ENCODE measurements at places on chromosomes 6 and 20. TPM values are rescaled to one million over a fixed set of nuclear protein-coding genes. Genes with fewer than 3 reads are reported as not detected.

The EFCAB8 gene
- not detected for total RNA-seq

The PKIB gene
- 0.64 TPM for total RNA-seq

The OVOL2 gene
- not detected for total RNA-seq

The SLC26A8 gene
- not detected for total RNA-seq

The KIF6 gene
- total RNA-seq, result not detected

The RSPH9 gene
- total RNA-seq, result not detected

The TFAP2C gene
- not detected for total RNA-seq

The SAMD3 gene
- not detected for total RNA-seq

The SMIM8 gene
- 4.7 TPM for total RNA-seq

The SLC22A23 gene
- 17.3 TPM for total RNA-seq

The TNFRSF21 gene
- 3.5 TPM for total RNA-seq

The AIF1 gene
- 4.3 TPM for total RNA-seq

The KIF25 gene
- total RNA-seq, result 0.16 TPM

The PI16 gene
- 0.87 TPM for total RNA-seq

The DEFB124 gene
- not detected for total RNA-seq

DNA sequence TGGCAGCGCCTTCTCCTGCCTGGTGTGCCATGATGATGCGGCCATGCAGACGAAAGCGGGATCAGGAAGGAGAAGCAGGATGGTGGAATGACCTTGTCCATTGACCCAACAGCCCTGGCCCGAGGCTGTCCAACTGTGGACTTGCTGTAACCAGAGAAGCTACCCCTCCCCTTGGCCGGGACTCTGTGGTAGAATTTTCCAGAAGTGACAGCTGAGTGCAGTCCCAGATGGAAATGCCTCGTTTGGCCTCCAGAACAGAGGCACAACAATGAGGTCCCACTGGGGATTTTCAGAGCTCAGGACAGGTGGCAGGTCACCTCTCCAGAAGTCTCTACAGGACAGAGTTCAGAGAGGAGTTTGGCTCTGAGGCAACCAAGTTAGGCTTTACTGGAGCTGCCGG, 299.2 kb upstream of the CDH4 start:
- no peak overlapping the region for H3K27ac ChIP-seq
- H3K36me3 ChIP-seq, result no peaks in the 10 kb centered on the region
- DNase-seq, result no peak
- no peak overlapping the region for H3K4me3 ChIP-seq
- no peaks in the 10 kb centered on the region for H3K27me3 ChIP-seq
- no peaks in the 10 kb centered on the region for H3K4me1 ChIP-seq

DNA sequence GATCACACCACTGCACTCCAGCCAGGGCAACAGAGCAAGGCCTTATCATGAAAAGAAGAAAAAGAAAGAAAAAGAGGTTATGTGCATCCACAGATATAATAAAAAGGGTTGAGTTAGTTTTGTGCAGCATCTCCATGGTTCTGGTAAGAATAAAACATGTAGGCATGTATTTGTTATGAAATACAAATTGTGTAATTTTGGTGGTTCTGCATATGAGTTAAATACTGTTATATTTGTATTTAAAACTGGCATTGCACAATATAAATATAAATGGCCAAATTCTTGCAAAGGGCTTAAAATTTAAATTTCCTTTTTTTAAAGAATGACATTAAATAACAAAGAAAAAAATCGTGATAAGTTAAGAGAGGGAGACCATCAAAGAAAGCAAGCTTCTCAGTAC, 159.1 kb upstream of the PREP start:
- no peak overlapping the region for H3K4me3 ChIP-seq
- no peaks in the 10 kb centered on the region for H3K4me1 ChIP-seq
- no peaks in the 10 kb centered on the region for H3K36me3 ChIP-seq
- DNase-seq, result no peak
- no peaks in the 10 kb centered on the region for H3K27me3 ChIP-seq
- no peak overlapping the region for H3K27ac ChIP-seq

GRCh38 chr6:144006736-144007477, 1.2 kb downstream of the PLAGL1 start:
- H3K4me1 ChIP-seq, result no peaks in the 10 kb centered on the region
- DNase-seq, result no peak
- no peaks in the 10 kb centered on the region for H3K36me3 ChIP-seq
- peak overlapping the region; percentile 53 for H3K4me3 ChIP-seq

DNA sequence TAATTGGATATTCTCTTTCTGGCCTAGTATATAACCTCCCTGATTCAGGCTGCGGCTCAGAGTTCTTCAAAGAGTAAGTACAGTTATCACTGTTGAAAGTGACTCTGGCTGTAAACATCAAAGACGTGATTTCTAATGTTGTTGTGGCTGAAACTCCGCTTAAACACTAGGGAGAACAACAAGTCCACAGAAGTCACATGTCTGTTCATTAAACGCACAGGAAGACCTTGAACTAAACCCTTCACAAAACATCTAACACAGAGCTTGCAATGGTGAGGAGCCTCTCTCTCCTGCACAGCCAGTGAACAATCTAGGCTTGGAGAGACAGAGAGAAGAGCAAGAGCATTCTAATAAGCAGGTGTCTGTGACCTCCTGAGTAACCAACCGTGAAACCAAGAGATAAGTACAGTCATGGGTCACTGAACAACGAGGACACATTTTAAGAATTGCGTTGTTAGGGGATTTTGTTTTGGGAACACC, 249.3 kb downstream of the PRKN start:
- H3K27me3 ChIP-seq, result no peaks in the 10 kb centered on the region
- no peak overlapping the region for H3K27ac ChIP-seq
- no peak for DNase-seq
- no peaks in the 10 kb centered on the region for H3K36me3 ChIP-seq
- no peaks in the 10 kb centered on the region for H3K4me1 ChIP-seq

- no peak overlapping the region for H3K27ac ChIP-seq
- no peaks in the 10 kb centered on the region for H3K27me3 ChIP-seq
- no peaks in the 10 kb centered on the region for H3K4me1 ChIP-seq
- no peak overlapping the region for H3K4me3 ChIP-seq
- no peaks in the 10 kb centered on the region for H3K36me3 ChIP-seq
Observed at GRCh38 chr6:16403831-16404230, 165.4 kb downstream of the GMPR start.

- no peaks in the 10 kb centered on the region for H3K36me3 ChIP-seq
- H3K4me1 ChIP-seq, result no peaks in the 10 kb centered on the region
- no peak overlapping the region for H3K27ac ChIP-seq
- H3K4me3 ChIP-seq, result no peak overlapping the region
- H3K27me3 ChIP-seq, result no peaks in the 10 kb centered on the region
- no peak for DNase-seq
Observed at GRCh38 chr6:20013066-20013861, 176.1 kb downstream of the ID4 start.

GRCh38 chr20:13382786-13383185, 161.7 kb downstream of the ISM1 start:
- no peak for DNase-seq
- no peaks in the 10 kb centered on the region for H3K27me3 ChIP-seq
- H3K4me1 ChIP-seq, result no peaks in the 10 kb centered on the region

- no peak overlapping the region for H3K4me3 ChIP-seq
- H3K4me1 ChIP-seq, result no peaks in the 10 kb centered on the region
- H3K27ac ChIP-seq, result no peak overlapping the region
- DNase-seq, result no peak
- no peaks in the 10 kb centered on the region for H3K27me3 ChIP-seq
Observed at GRCh38 chr20:18722371-18722770, 91.2 kb upstream of the SCP2D1 start.

GRCh38 chr6:45722876-45723275, 292.8 kb downstream of the CLIC5 start:
- H3K27ac ChIP-seq, result no peak overlapping the region
- DNase-seq, result no peak
- H3K36me3 ChIP-seq, result no peaks in the 10 kb centered on the region
- no peaks in the 10 kb centered on the region for H3K27me3 ChIP-seq

DNA sequence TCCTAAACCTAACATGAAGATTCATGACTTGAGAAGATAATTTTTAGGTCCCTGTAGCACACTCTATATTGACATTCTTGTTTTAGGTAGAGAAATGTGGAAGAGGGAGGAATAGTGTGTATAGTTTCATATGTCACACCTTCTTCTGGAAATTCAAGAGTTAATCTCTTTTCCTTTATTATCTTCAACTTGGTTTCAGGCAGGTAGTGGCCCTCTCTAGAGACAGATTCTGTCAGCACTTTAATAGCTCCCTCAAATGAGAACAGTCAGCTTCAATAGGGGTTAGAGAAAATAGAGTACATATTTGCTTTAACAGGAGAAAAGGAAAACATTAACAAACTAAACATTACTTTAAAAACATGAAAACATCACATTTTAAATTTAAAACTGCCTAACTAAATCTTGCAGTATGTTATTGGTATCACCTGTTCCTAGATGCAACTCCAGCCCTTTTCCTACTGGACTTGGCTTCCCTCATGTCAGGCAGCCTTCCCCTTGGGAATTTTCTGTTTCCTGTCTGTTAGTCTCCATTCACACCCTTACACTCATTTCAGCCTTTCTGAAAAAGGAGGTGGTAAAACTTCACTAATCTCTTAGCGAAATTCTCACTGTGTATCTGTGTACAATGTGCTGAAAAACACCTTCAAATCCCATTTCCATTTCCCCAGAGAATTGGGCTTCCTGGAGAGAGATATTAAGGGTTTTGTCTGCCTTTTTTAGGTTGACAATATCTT, 192.3 kb upstream of the RNF217 start:
- H3K27ac ChIP-seq, result no peak overlapping the region
- no peaks in the 10 kb centered on the region for H3K36me3 ChIP-seq
- no peak overlapping the region for H3K4me3 ChIP-seq
- no peak for DNase-seq
- H3K4me1 ChIP-seq, result no peaks in the 10 kb centered on the region
- no peaks in the 10 kb centered on the region for H3K27me3 ChIP-seq

- H3K4me1 ChIP-seq, result peaks cover 43% of the 10 kb centered on the region
- DNase-seq, result no peak
- peak overlapping the region; percentile 33 for H3K27ac ChIP-seq
- H3K36me3 ChIP-seq, result no peaks in the 10 kb centered on the region
- H3K4me3 ChIP-seq, result no peak overlapping the region
Observed at GRCh38 chr6:13457577-13457976, 29.8 kb downstream of the GFOD1 start.

DNA sequence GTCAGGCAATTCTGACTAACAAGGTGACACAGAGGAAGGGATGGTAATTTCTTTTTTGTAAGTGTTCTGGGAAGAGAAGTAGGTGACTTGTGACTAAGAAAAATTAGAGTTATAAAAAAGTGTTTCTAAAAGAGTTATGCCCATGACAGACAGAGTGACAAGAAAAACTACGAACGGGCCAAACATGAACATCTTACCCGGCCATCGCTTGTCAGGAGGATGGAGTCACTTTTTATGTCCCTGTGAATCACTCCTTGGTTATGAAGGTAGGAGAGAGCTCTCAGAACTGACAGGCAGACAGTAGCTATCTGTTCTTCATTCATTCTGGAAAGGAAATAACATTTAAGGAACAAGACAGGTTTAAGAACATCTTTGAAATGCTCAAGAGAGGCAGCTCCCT, 43.0 kb downstream of the LAMP5 start:
- no peak overlapping the region for H3K27ac ChIP-seq
- no peak for DNase-seq
- H3K27me3 ChIP-seq, result no peaks in the 10 kb centered on the region
- H3K4me1 ChIP-seq, result no peaks in the 10 kb centered on the region

DNA sequence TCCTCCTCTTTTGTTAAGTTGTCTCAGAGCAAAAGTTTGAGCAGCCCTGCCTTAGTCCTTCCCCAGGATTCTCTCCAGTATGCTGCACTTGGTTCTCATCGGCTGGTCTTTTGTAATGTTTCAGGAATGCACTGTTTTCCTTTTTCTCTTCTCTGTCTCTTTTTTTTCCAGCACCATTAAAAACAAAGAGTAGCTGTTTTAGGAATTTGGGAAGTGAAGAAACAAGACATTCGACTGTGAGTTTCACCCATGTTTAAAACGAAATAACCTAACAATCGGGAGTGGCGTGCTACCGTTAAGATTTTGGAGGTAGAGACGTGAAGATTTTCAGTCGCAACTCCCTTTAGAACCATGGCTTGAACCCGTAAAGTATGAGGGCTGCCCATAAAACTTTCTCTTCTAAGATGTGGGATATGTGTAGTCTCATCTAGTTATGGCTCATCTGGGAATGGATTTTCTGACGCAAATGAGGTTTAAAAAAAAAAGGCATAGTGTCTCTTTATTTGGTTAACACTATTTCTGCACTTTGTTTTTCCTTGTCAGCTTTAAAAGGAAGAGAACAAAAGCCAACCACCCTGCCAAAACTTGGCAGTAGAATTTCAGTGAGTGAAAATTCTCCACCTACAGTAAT, 35.9 kb upstream of the RAB23 start:
- H3K36me3 ChIP-seq, result no peaks in the 10 kb centered on the region
- peaks cover 10% of the 10 kb centered on the region for H3K4me1 ChIP-seq
- H3K27ac ChIP-seq, result peak overlapping the region; percentile 65
- H3K27me3 ChIP-seq, result no peaks in the 10 kb centered on the region

DNA sequence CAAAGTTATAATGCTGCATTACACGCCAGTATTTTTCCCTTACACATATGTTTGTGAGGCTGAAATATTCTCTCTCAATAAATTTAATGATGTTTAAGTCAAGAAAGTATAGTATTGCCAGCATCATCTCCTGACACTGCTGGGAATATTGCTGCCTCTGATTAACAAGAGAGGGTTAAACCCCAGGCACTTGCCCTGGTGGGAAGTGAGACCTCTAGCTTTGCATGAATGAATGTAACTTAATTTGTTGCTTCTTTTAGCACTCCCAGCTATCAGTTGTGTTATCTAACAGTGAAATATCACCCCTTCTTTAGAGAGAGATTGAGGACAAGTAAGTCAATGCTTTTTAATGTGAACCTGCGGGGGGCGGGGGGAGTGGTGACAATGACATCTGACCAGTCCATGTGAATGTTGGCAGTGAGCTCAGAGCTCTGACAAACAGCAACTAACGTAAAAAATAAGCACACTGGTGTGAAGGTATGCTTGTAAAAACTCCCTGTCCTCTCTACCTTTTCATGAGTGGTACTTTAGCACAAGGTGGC, 9.8 kb downstream of the FOXA2 start:
- no peaks in the 10 kb centered on the region for H3K36me3 ChIP-seq
- H3K4me1 ChIP-seq, result peaks cover 5% of the 10 kb centered on the region
- no peak for DNase-seq
- H3K27ac ChIP-seq, result no peak overlapping the region

- H3K4me3 ChIP-seq, result no peak overlapping the region
- H3K36me3 ChIP-seq, result no peaks in the 10 kb centered on the region
- no peaks in the 10 kb centered on the region for H3K4me1 ChIP-seq
Observed at GRCh38 chr6:106959985-106960384, 14.5 kb downstream of the CD24 start.

DNA sequence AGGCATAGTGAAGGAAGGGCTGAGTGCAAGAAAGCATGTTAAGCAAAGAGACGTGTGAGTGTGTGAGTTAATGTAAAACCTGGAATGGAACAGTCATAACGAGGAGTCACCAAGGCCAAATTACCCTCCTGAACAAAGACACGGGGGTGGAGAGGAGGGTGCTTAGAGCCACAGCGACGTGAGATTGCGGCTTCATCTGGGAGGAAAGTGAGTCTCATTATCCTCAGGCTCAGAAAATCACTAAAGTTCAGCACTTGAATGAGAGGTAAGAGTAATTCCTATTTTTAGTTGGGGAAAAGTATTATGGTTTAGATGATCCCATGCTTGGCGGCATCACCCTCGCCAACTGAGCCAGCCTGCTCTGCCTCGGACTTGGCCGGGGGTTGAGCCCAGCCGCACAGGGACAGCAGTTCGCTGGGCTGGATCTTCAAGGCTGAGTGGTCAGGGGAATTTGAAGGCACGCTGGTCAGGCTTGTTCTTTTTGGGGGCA, 136.6 kb downstream of the DTNBP1 start:
- H3K4me1 ChIP-seq, result peaks cover 37% of the 10 kb centered on the region
- DNase-seq, result peak; percentile 76
- H3K27ac ChIP-seq, result peak overlapping the region; percentile 63
- no peak overlapping the region for H3K4me3 ChIP-seq

GRCh38 chr6:11353921-11354389, 121.5 kb upstream of the NEDD9 start:
- peaks cover 14% of the 10 kb centered on the region for H3K4me1 ChIP-seq
- H3K27ac ChIP-seq, result peak overlapping the region; percentile 74
- peak; percentile 54 for DNase-seq
- no peaks in the 10 kb centered on the region for H3K36me3 ChIP-seq
- H3K4me3 ChIP-seq, result no peak overlapping the region

All from gastrocnemius medialis (tissue), 4 donors.